ENCODE measurements at places on chromosomes 1 and 21.

DNA sequence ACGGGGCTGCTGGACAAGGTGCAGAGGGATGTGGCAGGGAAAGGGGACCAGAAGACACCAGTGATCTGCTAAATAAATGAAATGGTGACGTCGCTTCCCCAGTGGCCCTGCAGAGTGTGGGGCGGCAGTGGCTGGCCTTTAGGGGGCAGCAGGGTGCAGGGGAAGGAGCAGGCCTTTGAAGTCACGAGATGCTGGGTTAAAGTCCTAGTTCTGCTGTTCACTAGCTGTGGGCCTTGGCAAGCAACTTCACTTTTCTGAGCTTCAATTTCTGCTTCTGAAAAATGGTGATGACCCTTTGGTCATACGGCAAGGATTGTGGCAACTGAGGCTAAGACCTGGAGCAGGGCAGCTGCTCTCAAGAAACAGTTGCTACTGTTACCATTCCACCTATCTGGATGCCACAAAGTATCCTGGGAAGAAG, 9.2 kb upstream of the GALE start:
- DNase-seq: no peak

GRCh38 chr1:162353702-162354101, 23.0 kb downstream of the SPATA46 start:
- DNase-seq: no peak

DNA sequence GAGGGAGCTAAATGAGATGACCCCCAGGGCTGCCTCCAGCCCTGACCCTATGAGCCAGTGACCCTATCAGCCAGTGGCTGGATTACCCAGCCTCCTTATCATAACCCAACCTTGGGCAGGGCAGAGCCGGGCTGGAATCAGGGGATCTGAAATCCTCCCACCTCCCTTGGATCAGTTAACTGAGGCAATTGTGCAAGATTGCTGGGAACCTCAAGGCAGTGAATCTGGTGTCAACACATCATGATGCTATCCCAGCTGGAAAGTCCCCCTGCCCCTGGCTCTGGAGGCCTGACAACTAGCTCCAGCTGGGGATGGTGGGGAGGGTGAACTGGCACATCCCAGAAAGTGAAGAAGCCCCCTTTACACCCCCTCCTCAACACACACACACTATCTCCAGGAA, 6.4 kb upstream of the TSPAN1 start:
- no peak for DNase-seq

DNA sequence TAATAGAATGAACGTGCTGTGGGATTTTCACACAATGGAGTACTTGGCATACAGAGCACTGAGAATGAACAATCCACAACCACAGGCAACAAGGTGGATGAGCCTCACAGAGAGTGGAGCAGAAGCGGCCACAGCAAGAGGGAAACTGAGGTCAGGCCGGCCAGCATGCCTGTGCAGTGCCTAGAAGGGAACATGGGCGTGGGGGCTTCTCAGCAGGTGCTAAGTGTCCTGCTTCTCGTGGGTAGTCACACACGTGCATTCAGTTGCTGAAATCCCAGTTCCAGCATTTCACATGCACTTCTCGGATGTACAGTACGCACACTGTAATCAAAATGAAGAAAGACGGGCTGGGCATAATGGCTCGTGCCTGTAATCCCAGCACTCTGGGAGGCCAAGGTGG, 33.1 kb downstream of the WDR4 start:
- no peak for DNase-seq
